ENCODE measurements at places on chromosomes 4 and X.
A peak's percentile ranks its signal among the peaks of the same experiment; 100 is the strongest.

DNA sequence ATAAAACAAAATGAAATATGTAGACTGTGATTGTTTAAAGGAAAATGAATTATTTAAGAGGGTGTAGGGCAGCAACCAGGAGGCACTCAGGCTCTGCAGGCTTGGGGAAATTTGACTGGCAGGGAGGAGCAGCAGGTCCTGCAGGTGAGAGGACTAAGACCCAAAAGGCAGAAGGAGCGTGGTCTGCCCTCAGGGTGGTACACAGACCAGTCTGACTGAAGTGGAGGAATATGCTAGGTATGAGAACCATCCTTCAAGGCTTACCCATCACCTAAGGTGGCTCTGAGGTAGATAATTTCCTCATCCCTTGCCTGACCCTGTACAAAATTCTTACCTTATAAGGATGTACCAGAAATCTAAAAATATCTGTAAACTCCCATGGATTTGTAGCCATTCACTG, 261.3 kb upstream of the RASGEF1B start:
- DNase-seq = no peak

DNA sequence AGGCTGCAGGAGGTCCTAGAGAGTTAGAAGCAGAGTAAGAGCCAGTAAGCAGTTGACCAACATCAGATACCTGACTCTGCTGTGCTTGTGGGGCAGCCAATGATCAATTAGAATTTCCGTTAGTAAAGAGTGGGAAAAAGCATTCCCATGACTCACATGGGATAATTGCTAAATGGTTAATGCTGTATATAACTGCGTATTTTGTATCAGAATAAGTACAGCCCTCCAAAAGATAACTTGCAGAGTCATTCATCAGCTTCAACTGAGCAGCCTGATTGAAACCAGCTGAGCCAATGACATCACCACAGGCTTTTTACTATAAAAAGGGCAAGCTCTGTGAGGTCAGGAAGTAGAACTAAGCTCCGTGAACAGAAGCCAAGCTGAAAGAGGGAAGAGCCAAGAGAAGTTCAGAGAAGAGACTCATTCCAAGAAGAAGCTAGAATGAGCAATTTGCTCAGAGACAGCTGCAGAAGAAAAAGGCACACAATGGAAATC, 67.9 kb downstream of the PPP3CA start:
- peak; percentile 97 for DNase-seq

DNA sequence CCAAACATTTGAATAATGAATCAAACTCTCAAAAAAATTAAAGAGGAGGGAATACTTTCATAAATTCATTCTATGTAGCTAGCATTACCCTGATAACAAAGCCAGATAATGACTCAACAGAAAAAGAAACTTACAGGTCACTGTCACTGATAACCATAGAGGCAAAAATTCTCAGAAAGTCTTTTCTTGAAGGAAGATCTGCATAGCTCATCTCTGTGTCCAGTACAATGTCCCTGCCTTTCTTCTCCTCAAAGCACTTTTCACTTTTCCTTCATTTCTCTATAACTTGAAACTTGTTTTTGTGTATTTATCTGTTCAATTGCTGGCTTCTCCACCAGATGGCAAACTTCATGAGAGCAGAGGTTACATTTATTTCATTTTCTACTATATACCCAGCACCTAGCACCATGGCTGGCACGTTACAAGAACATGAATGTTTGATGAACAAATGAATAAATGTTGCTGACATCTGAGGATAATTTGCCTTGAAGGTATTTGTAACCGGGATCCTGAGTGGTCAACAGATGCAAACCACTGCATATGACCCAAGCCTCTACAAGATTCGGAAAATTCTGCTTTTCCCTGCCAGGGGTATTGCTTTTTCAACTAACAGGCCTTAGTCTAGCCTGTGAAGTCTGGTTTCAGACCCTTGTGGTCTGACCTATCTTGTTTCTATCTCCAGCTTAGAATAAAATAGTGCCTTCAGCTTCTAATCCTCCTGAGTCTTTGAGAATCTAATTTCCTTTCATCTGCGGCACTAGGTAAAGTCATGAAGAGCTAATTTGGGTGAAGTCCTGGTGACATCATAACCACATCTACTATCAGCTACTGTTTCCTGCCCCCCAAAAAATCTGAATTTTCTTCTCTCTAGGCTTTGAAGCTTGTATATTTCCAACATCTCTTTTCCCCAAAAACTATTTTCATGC, 52.5 kb upstream of the ANTXR2 start:
- DNase-seq = peak; percentile 49

- no peak for DNase-seq
Measured at GRCh38 chrX:39626749-39627148, 471.0 kb downstream of the BCOR start.

Measured in AG10803 (cell line).